ENCODE measurements at places on chromosomes 7 and 10.

DNA sequence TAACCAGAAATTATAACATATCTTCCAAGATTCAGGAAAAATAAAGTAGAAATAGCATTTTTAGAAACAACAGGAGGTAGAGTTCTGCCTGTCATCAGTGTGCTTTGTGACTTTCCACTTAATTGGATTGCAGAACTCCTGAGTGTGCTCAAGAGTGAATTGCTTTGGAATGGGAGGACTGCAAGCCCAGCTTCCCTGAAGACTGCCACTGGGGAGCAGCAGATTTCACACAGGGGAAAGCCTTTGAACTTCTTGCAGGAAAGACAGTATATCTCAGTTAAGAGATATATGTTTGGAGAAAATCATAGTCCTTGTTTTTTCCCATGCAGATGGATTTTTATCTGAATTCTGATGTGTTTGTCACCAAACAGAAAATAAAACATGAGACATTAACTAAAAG, 124.5 kb downstream of the TMEM168 start:
- no peak for DNase-seq

GRCh38 chr7:94289071-94289470, 105.6 kb upstream of the COL1A2 start:
- peak; percentile 76 for DNase-seq

- DNase-seq: no peak
These were observed 5.7 kb upstream of the ZMIZ1 start for GRCh38 chr10:79063071-79063491.

GRCh38 chr7:99248391-99249095, 24.1 kb upstream of the MYH16 start:
- DNase-seq: no peak

DNA sequence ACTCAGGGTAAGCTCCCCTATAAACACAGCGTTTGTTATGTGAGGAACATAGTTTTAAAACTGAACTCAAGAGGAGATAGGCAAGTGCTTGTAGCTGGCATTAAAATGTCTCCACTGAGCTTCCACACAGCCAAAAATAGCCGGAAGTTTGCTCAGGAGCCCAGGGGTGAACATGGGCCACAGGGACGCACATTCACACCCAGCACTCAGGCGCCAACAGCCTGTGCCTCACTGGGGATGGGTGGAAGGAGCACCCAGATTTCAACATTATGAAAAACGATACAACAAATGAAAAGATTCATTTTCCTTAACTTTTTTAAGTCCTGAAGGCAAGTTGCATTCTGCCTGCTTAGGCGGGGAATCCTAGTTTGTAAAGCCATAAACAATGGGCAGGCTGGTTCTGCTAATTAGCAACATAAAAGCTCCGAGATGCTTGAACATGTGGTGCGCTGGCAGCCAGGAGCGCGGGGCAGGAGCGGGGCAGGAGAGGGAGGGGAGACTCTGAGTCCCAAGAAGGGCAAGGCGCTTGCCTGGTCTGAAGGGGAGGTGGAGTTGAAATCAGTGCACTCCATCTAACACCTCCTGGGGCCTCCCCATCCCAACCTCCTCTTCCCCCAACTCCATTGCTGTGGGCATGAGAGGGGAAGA, 235.9 kb downstream of the COBL start:
- no peak for DNase-seq

DNA sequence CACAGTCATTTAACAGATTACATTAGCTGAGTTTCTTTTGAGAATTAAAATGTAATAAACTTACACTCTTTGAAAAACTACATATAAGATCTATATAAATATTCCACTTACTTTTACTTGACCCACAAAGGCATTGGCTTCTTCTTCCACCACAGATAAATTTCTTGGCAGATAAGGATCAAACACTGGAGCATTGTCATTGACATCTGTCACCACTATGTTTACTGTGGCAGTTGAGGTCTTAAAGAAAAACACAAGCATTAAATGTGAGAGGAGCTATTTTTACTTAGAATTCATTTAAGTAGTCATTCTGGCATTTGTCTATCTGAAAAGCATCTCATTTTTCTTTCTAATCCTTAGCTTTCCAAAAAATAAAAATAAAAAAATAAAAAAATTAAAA, 734.4 kb downstream of the PCDH15 start:
- DNase-seq: no peak

GRCh38 chr10:58919927-58920654, 256.4 kb upstream of the PHYHIPL start:
- DNase-seq: peak; percentile 79

DNA sequence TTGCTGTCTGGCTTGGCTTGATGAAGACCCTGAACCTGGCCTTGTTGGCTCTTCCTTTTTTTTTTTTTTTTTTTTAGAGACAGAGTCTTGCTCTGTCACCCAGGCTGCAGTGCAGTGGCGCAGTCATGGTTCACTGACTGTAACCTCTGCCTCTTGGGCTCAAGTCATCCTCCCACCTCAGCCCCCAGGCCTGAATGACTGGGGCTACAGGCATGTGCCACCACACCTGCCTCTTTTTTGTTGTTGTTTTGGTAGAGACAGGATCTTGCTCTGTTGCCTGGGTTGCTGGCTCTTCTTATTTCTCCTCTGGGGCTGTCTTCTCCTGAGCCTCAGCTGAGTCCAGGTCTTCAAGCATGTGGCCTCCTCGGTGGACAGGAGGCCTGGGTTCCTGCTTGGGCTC, 44.7 kb downstream of the PRF1 start:
- DNase-seq: no peak

GRCh38 chr10:63542835-63543575, 21.8 kb downstream of the REEP3 start:
- DNase-seq: no peak

DNA sequence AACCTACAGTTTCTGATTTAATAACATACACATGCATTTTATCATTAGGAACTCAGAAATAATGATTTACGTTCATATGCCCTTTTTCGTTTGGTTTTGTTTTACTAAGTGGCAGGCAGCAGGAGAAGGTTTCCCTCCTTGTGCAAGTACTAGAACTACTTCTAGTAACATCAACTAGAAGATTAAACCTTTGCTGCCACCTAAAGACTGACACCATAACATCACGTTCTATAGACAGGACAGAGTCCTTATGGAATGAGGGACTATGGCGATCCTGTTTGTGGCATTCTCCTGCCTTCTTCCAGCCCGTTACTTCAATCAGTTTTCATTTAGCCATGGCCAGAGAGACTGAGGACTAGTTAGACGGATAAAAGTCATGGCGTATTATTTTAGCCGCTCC, 53.2 kb downstream of the GAD2 start:
- peak; percentile 16 for DNase-seq

GRCh38 chr7:92025260-92025659, 84.6 kb downstream of the AKAP9 start:
- DNase-seq: peak; percentile 55

DNA sequence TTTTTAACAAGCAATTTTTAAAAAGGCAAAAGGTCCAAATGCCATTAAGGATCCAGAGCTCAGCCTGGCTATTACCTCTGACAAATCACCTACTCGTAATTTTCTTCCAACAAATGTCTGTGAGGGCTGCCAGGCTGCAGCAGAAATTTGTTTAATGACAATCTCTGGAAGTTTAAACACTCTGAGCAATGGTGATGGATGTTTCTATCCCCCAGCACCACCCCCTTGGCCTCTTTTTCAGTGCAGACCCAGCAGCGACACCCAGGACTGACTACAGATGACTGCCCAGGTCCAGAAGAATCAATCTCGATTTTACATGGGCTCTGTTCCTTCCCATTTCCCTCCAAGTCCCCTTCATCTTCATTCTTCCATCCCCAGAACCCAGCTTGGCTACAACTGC, 201.4 kb upstream of the AOAH start:
- no peak for DNase-seq

DNA sequence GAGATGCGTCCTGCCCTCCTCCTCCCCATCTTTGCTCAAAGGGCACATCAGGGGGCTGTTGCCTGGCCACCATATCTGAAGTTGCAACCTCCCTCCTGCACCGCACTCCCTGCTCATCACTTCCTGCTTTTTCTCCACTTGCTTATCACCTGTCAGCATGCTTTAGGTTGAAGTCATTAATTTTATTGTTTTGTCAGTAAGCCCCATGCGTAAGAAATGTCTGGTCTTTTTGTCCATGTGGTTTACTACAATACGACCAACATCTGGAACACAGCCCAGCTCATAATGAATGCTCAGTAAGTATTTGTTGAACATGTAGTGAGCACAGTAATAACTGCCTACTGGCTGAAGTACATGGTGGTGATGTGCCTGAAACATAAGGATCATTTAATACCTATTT, 71.6 kb upstream of the GJD4 start:
- peak; percentile 23 for DNase-seq

DNA sequence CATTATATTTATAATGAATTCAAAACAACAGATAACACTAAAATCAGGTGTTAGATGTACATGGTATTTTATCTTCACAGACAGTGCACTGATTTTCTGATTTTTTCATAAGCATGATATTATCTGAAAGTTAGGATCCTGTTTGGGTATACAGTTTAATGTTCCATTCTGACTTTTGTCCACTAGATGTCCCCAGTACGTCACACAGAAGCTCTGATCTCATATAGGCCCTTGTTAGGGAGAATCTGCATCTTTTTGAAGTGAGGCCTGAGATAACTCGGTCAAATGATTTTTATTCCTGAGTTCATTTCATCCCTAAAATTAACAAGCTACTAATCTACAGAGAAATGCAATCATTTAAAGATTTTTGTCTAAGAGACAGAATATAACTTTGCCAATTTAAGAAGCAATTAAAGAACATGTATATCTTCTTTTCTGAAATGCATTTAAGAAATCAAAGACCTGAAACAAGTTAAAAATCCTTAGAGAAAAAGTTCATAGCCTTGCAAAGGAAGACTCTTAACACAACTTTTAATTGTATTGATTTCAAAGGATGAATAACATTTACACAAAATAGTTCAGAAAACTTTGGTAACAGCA, 72.0 kb upstream of the TES start:
- peak; percentile 45 for DNase-seq

DNA sequence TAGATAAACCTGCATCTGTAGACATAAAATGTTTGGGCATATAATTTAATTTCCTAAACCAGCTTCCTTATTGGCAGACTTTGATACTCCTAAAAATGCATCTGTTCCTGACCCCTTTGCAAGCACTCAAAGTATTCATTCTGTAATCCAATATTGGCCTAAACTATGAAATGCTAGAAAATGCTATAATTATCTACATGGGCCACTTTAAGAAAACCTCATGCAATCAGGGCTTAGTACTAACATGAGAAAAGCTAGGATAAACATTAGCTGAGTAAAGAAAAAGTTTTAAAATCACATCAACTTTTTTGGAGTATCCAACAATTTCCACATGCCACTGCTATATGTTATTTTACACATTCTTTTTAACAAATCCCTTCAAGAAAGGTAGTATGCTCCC, 57.2 kb downstream of the PARD3 start:
- DNase-seq: no peak

- no peak for DNase-seq
These were observed 449.1 kb downstream of the SUGCT start for GRCh38 chr7:40583667-40584444.

DNA sequence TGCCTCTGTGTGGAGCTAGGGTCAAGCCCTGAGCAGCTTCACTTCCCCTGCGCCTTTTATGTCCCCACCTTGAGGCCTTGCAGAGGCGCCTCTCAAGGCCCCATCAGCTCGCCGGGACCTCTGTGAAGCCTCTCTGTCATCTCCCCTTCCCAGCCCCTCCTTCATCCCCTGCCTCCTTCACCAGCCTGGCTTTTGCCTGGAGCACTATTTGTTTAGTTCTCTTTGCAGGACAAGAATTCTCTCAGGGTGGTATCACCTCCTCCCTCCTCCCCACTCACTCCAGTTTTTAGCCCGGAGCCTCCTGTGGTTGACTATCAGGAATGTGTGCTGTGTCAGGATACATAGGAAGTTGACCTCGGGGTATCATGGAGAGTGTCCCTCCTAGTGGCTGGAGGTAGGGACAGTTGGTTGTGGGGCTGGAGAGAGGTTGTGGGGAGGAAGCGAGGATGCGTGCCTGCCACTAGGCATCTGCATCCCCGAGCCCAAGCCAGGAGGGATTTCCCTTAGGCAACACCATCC, 89.8 kb upstream of the ANLN start:
- no peak for DNase-seq

DNA sequence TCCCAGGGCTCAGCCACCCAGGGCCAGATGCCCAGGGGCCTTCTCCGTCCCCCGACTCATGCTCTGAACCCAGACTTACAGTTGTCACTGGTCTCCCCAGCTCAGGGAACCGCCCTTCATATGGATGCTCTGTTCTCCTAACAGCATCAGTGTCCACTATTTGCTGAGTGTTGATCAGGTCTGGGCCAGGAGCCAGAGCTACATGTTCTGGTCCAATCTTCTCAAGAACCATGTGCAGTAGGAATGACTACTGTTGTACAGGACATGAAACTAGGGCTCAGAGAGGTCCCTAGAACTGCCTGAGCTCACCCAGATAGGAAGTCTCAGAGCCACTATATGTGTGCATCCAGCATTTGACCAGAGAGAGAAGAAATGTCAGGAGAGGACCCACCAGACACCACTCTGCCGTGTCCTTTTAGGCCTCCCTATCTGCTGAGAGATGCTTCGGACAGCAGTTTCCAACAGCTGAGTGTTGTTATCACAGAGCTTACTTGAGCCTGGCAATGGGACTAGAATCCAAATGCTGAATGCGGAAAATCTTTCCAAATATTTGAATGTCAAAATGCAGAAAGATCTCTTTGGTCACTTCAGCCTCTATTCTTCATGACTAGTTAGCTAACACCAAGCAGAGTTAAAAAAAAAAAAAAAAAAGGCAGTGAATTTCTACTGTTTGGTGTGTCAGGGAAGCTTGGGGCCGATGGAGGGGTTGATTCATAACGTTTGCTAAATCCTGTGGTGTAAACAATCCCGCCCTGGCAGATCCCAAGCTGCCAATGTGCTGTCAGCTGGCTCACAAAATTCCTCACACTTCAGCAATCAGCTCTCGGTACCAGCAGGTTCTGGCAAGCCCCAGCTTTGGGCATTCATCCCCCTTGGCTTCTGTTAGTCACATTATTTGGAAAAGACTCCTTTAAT, 246.1 kb downstream of the TNS3 start:
- DNase-seq: no peak

GRCh38 chr10:99292159-99292558, 37.0 kb upstream of the CNNM1 start:
- peak; percentile 75 for DNase-seq

GRCh38 chr10:89308736-89309135, 6.9 kb downstream of the IFIT2 start:
- DNase-seq: no peak
